ENCODE measurements at places on chromosomes 11 and 22.

DNA sequence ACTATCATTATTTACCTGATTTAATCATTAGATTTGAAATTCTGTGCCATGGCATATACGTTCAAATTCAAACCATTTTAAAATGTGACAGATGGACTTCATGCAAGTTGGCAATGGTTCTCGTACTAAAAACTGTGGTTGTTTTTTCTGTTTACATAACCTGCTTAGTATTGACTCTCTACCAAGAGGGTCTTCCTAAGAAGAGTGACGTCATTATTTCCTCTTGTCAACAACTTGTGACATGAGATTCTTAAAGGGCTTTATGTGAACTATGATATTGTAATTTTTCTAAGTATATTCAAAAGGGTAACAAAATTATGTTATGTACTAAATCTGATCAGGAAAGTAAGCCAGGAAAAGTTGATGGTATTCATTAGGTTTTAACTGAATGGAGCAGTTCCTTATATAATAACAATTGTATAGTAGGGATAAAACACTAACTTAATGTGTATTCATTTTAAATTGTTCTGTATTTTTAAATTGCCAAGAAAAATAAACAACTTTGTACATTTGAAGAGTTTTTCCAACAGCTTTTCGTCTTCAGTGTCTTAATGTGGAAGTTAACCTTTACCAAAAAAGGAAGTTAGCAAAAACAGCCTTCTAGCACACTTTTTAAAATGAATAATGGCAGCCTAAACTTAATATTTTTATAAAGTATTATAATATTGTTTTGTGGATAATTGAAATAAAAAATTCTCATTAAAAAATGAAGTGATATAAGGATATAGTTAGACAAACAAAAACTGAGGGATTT, 87.0 kb downstream of the GRK3 start:
- no peak for DNase-seq

DNA sequence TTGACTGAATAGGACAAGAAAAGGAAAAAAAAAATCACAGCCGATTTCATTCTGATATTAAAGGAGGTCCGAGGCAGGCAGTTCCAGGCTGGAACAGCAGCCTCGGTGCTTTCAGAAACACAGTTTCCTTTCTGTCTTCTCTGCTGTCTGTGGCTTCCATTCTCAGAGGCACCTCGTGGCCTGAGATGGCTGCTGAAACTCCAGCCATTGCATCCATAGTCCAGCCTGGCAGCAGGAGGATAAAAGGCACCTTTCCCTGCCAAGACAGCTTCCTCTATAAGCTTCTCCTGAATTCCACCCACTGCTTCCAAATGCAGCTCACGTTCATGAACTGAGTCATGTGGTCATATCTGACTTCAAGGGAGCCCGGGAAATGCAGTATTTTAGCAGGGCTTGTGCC, 390.5 kb downstream of the TBC1D22A start:
- DNase-seq, result no peak

GRCh38 chr11:129538323-129538722, 162.7 kb downstream of the BARX2 start:
- no peak for DNase-seq

DNA sequence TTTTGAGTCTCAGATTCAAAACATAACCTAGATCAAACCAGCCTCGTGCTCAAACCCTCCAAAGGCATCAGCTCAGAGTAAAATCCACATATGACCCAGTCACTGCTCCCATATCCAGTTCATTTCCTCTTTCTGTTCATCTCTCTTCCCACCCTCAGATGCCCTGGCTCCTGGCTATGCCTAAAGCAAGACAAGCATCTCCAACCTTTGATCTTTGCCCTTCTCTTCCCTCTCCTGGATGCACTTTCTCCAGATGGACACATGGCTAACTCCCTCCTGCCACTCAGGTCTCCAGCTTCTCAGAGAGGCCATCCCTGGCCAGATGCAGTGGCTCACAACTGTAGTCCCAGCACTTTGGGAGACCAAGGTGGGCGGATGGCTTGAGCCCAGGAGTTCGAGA, 14.3 kb upstream of the CREB3L1 start:
- DNase-seq, result no peak

- no peak for DNase-seq
Observed at GRCh38 chr11:65414776-65415498, 7.7 kb upstream of the NEAT1 start.

DNA sequence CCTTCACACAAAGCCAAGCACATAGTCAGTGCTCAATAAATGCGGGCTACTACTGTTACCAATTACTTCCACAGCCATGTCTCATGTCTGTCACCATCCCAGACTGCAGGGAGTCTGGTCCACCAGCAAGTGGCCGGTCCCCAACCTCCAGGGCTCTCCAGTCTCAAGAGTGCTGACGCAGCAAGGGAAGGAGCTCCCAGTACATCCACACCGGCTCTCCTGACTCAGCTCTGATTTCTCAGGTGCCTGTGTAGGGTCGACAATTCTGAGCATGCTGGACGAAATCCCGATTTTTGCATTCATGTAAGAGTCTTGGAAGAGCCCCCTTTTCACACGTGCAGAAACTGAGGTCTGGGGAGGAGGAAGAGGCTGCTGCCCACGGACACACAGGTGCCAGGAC, 10.3 kb upstream of the NEFH start:
- DNase-seq, result no peak

GRCh38 chr11:111566324-111566723, 25.8 kb downstream of the LAYN start:
- DNase-seq, result no peak

GRCh38 chr22:19776433-19777031, 16.0 kb downstream of the TBX1 start:
- DNase-seq, result no peak

- no peak for DNase-seq
Observed at GRCh38 chr11:114163229-114163631, 103.7 kb downstream of the ZBTB16 start.

- no peak for DNase-seq
Observed at GRCh38 chr11:59192446-59193020, 20.2 kb downstream of the MPEG1 start.

DNA sequence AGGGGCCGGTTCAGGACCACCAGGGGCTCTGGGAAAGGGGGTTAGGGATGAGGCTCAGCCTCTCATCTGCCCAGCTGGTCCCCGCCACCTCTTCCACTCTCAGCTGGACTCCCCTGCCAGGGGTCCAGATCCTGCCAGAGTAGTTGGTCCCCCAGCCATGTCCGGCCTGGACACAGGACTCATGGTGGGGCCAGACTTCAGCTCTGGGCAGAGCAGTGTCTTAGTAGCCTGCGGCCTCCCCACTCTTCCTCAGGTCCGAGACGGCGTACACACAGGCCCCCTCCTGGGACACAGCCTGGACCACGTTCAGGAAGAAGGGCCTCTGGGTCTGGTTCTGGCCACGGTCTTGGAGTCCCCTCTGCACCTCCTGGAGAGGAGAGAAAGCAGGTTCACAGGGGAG, 25.1 kb downstream of the GGT5 start:
- DNase-seq, result no peak

GRCh38 chr11:8233691-8234424, 29.8 kb downstream of the LMO1 start:
- no peak for DNase-seq

- DNase-seq, result no peak
Observed at GRCh38 chr22:35197886-35198285, 59.4 kb upstream of the HMGXB4 start.

GRCh38 chr11:128324531-128325141, 262.7 kb downstream of the ETS1 start:
- no peak for DNase-seq

DNA sequence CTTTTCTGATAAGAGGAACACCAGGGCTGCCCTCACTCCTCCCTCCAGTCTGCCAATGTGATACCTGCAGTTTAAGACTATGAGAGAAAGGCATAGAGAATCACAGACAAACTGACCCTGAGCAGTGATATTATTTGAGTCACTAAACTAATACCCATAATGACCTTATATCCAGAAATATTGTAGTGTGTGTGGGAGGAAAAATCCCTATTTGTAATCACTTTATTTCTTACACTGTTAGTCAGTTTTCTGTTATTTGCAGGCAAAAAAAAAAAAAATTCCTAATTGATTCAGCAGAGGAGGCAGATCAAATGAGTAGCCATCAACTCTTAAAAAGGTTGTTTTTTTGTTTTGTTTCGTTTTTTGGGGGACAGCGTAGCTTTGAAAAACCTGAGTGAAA, 82.5 kb downstream of the MAML2 start:
- no peak for DNase-seq

- no peak for DNase-seq
Observed at GRCh38 chr22:44759001-44759400, 6.6 kb downstream of the ARHGAP8 start.

- no peak for DNase-seq
Observed at GRCh38 chr11:1302041-1302460, 7.4 kb downstream of the TOLLIP start.

- no peak for DNase-seq
Observed at GRCh38 chr22:19801340-19802000, 40.9 kb downstream of the TBX1 start.

- DNase-seq, result no peak
Observed at GRCh38 chr11:121890946-121891515, 225.0 kb downstream of the BLID start.

DNA sequence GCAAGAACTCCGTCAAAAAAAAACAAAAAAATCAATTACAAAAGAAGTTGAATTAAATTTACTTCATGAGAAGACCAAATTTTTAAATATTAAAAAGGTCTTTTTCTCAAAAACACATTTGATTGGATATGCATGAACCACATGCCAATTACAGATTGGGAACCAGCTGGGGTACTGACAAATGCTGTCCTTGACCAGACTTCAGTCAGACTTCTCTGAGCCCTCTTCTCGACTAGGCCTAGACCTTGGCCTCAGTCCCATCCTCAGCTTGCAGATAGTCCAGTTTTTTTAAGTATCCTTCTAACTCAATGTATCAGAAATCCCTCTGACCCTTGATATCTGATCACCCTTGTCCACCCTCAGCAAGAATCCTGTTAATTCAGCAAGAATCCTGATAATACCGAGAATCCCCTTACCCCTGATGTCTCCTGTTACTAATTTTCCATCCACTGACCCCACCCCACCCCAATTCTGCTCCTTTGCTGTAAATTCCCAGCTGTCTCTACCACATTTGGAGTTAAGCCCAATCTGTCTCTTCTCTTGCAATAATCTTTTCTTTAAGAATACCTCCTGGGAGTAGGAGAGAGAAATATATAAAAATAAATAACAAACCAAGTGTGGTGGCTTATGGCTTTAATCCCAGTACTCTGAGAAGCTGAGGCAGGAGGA, 30.9 kb downstream of the OR4D9 start:
- DNase-seq, result no peak

- no peak for DNase-seq
Observed at GRCh38 chr11:71212871-71213559, 39.4 kb downstream of the SHANK2 start.

- no peak for DNase-seq
Observed at GRCh38 chr11:61577383-61578118, 3.3 kb downstream of the SYT7 start.

DNA sequence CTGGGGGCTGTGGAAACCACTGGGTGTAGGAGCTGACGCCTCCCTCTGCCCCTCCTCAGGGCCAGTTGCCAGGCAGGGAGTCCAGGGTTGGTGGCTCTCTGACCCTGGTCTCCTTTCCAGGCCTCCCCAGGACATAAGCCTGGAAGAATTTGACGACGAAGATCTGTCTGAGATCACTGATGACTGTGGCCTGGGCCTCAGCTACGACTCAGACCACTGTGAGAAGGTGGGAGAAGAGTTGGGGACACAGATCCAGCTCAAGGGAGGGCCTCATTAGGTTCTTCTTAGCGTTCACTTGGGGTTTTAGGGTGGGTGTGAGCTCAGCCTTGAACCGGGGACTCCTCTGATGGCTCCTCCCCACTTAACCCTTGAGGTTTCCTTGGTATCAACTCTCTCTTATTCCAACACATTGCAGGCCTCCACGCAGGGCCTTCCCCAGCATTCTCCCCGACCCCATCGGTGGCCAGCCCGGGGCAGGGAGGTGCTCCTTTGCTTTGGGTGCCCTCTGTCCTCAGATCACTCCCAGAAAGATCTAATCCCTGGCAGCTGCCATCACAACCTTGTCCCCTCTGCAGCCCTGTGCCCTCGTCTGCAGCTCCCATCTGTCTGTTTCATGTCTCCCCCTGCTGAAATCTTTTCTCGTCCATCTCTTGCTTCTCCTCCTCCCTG, 1.2 kb downstream of the MAPK8IP2 start:
- no peak for DNase-seq

GRCh38 chr11:113778111-113778910, 1.3 kb upstream of the CLDN25 start:
- no peak for DNase-seq

DNA sequence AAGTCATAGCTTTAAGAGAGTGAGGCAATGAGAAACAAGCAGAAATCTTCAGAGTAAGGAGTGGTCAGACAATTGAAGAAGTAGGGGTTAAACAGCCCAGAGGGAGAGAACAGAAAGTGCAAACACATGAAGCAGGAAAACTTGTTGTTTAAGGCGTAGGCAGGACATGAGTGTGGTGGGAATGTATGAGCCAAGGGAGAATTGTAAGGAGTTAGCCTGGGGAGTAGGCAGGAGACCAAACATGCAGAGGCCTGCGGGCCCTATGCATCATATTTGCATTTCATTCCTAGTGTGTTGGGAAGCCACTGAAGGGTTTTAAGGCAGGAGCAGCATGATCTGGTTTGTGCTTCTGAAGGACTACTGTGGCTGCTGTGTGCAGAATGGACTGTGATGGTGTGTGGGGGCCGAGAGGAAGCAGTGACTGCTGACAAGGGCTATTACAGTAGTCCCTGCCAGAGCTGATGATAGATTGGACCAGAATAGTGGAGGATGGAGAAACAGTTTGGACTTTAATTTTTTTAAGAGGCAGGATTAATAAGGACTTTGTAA, 179.9 kb upstream of the C11orf87 start:
- no peak for DNase-seq

DNA sequence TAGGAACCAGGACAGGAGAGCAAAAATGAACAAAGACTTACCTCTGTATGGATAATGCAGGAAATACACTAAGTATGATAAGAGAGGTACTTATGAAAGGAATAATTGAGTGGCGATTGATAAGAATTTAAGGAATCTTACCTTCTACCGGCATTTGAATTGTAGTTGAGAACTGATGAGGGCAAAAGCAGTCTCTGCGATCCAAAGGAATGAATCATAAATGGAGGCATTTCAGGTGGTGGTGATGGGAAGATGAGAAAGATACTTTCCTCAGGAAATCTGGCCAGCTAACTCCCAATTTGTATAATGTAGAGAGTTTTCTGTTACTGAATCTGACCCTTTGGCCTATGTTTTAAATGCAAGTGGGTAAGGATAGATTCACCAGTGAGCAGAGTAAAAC, 71.9 kb upstream of the C11orf87 start:
- DNase-seq, result no peak

GRCh38 chr11:22666688-22667439, 453 bp downstream of the GAS2 start:
- DNase-seq, result no peak

Data from NCI-H1417 treated with DMSO at 0.1 percent for 48 hours (cell line).